Kasumi-1 (cell line): ENCODE measurements at places on chromosomes 13 and 19.

- no peak for DNase-seq
These were observed 85.5 kb upstream of the FGF14 start for GRCh38 chr13:102487330-102487729.

DNA sequence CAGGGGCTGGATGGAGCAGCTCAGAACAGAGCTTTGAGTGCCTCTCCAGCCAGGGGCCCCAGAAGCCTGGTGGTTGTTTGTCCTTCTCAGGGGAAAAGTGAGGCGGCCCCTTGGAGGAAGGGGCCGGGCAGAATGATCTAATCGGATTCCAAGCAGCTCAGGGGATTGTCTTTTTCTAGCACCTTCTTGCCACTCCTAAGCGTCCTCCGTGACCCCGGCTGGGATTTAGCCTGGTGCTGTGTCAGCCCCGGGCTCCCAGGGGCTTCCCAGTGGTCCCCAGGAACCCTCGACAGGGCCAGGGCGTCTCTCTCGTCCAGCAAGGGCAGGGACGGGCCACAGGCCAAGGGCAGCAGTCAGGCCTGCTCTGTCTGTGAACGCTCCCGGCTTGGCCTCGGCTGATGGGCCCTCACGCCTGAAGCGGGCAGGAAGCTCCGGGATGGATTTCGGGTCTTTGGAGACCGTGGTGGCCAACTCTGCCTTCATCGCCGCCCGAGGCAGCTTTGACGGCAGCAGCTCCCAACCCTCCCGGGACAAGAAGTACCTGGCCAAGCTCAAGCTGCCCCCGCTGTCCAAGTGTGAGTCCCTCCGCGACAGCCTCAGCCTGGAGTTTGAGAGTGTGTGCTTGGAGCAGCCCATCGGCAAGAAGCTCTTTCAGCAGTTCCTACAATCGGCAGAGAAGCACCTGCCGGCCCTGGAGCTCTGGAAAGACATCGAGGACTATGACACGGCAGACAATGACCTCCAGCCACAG lies at the start of gene GRK1:
TSS of gene GRK1 (plus strand) at position 269 of the 751 bp plus-strand sequence. CDS start at position 437, 168 bp downstream.
- no peak for DNase-seq

GRCh38 chr13:33696530-33696929 lies 121.4 kb upstream of the RFC3 start:
- DNase-seq = no peak

DNA sequence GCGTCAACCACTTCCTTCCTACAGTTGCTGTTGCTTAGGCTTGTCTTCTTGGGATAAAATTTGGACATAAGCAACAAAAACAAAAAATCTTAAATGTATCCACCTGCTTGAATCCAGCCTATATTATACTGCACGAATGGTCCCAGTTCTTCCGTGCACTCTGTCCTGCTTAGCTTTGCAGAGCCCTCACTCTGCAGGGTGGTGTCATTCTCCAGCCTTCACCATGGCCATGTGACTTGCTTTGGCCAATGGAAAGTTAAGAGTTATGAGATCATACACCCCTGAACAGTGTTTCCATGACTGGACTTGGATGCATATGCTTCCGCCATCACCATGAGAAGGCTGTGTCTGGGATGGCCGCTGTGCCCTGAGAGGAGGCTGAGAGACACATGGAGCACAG lies 27.4 kb upstream of the SACS start:
- DNase-seq = no peak

DNA sequence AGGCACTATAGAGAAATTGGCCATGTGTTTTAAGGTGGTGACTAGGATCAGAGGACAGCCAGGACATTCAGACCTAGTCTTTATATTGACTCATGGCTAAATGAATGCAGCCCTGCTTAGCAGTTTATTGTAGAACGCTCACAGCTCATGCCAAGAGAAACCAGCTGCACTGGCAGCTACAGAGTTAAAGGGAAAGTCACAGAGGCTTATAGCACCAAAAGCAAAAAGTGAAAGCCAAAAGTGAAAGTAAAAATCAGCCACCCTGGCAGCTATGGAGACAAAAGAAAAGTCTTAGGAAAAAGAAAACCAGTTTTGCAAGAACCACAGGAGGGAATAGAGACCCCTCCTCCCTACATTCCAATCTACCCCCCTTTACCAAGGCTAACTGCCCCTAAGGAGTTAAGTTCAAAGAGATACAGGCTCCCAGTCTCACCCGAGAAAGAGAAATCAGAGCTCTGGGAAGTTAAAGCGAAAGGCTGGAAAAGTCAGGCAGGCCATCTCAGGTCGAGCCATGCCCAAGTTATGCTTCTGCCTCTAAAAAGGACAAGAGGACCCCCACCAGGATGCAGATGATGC lies 99.0 kb downstream of the ZNF429 start:
- no peak for DNase-seq

DNA sequence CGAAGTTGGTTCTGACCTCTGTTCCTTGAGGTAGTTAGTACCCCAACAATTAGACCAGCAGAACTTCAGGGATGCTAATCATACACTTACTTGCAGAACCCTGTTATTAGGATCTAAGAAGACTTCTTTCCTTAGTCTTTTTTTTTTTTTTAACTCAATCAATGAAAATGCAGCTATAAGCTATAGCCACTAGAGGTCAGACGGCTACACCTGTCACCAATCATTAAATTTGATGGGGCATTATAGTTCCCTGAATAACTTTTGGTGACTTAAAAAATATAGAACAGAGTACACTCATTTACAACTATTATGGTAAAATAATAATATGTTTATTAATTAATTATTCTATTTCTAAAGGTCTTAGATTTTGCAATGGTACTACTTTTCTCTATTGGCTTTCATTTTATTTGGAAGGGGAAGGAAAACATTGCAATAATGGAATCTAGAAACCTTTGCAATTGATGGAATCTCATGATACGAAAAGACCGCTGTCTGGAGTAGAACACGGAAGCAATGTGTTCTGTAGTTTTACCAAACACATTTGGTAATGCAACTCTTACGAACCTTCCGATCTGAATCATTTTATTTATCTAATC lies 483.2 kb downstream of the DIAPH3 start:
- no peak for DNase-seq

DNA sequence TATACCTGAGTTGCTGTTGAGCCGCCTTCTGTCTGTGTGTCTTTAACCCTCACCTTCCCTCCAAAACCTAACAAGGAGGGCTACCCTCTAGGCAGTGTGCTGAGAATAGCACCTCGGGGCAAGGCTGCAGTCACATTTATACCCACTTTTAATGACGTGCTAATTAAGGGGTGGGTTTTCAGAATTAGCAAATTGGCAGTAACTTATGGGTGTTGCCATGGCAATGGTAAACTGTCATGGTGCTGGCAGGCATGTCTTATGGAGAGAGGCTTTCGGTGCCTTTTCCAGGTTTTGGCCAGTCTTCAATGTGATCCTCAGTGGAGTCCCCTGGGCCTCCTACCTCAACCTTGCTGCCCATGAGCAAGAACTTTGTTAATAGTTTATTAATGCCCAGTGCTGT lies 1.2 kb upstream of the PNMA8A start:
- DNase-seq = no peak

- peak; percentile 31 for DNase-seq
These were observed 8.3 kb downstream of the IRS2 start for GRCh38 chr13:109778102-109778542.

DNA sequence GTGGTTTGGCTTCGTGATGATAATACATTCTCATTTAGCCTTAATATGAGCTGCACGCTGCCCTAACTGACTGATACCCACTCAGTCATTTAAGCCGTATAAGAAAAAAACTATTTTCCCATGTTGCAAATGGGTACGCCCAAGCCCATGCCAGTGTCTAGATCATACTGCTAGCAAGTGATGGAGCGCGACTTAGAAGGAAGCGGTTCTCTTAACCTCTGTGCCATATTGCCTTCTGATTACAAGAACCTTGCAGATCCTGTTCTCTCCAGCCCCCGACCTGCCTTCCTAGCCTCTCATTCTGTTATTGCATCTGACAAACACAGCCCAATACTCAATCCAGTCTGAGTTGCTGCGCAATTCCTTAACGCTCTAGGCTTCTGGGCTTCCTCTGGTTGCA lies 603 bp downstream of the GPALPP1 start:
- DNase-seq = peak; percentile 21

DNA sequence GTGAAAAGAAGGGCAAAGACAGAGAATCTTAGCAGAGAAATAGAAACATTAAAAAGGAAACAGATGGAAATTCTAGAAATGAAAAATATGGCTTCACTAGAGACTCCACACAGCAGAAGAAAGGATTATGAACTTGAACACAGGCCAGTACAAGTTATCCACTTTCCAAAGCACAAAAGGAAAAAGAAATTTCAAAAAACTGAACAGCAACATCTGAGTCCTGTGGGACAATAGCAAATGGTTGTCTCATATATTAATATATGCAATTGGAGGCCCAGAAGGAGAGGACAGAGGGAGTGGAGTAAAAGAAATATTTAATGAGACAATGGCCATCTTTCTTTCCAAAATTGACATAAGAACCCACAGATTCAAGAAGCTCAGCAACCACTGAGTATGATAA lies 141.7 kb upstream of the GJB6 start:
- no peak for DNase-seq

- DNase-seq = peak; percentile 24
These were observed 54.8 kb downstream of the ABCC4 start for GRCh38 chr13:95246292-95247082.

DNA sequence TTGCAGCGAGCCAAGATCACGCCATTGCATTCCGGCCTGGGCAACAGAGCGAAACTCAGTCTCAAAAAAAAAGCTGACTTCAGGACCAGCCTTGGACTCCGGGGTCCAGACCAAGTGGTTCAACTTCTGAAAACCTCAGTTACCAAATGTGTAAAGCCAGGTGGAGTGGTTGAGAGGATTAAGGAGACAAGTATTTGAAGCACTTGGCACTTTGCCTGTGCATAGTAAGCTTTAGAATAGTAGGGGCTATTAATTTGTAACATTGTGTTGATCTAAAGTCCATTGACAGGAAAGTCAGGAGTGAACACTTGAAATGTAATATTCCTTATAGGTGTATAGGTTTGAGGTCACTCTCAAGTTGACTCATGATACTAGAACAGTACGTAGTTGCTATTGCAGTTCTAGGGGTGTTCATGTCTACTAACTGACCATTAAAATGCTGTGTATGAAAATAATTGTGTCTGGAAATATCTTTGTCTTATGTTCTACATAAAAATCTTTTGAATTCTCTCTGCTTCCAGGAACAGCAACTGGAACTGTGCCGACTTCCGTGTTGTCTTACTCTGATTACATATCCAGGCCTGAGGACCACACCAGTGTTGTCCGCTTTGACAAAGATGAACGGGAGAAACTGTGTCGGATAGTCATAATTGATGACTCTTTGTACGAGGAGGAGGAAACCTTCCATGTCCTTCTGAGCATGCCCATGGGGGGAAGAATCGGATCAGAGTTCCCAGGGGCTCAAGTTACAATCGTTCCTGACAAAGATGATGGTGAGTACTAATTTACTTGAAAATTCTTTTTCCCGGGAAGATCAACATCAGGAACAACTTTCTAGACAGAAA lies 97.4 kb downstream of the FREM2 start:
- DNase-seq = no peak

DNA sequence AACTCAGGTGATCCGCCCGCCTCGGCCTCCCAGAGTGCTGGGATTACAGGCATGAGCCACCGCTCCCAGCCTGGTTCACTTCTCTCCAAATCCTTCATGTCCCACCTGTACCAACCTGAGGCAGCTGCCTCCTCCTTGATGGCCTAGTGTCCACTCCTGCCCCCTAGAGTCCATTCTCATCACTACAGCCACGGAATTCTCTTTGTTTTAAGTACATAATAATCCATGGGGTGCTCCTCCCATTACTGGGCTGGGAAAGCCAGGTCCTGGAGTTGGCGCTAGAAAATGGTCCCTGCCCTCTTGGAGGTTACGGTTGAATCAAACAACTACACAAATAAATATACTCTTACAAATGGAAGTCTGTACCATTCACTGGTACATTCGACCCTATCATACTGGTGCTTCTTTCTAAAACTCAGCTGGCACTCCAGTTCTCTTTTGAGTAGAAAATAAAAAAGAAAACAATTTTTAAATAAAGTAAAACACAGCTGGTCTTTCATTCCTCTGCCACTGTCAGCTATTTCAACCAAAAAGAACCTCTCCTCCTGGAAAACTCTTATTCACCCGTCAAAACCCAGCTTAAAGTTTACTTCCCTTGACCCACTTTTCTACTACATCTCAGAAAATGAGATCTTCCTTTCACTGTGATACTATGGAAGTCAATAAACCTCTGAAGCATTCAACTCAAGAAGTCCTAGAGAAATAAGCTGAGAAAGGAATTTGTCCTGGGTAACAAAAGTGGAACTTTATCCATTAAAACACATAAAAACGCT lies 22.4 kb upstream of the ARHGEF18 start:
- DNase-seq = peak; percentile 33

DNA sequence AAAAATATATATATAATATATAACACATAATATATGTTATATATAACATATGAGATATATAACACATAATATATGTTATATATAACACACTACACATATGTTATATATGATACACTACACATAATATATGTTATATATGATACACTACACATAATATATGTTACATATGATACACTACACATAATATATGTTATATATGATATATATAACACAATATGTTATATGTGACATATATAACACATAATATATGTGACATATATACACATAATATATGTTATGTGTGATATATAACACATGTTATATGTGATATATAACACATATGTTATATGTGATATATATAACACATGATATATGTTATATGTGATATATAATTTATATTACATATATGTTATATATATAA lies 129.7 kb downstream of the CACNA1A start:
- DNase-seq = no peak

DNA sequence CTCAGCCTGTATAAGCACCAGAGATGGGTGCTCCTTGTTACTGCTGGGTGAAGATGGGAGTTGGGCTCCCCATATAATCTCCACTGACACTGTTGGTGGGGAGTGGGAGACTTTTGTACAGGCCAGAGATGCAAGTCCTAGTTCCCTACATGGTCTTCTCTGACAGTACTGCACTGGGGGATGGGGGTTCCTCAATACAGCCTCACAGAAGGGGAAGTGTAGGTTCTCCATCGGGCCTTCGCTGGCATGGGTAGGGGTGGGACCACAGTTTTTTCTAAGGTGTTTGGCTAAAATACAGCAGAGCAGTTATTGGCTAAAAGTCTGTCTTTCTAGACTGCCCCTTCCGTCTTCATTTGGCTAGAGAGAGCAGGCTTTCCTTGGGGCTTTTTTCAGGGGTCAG lies 167.2 kb upstream of the SERP2 start:
- peak; percentile 33 for DNase-seq

DNA sequence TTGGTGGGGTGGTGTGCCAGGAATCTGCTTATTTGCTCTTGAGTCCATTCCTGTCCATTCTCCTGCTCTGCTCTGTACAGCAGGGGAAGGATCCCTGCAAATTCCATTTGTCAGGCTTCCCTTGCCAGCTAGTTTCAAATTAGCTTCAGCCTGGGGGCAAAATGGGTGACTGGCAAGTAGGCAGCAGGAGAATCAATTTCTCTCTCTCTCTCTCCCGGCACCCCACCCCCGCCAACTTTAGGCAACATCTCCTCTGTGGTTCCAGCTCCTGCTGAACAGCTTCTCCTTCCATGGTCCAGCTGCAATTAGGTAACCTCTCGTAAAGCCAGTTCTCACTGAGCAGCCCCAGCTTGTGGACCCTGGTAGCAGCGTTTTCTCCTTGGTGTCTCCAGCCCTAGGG lies 6.7 kb upstream of the MYCBP2 start:
- DNase-seq = no peak
